ENCODE measurements at places on chromosomes 7 and 10. TPM values are rescaled to one million over a fixed set of nuclear protein-coding genes. Genes with fewer than 3 reads are reported as not detected.

Gene RELN
- total RNA-seq: under 0.01 TPM

Gene PHKG1
- total RNA-seq: 0.46 TPM

Gene TRDMT1
- 3.3 TPM for total RNA-seq

Gene SEMA3D
- total RNA-seq: 6.8 TPM

Gene CDNF
- 0.51 TPM for total RNA-seq

Gene CDC123
- total RNA-seq: 106 TPM

Gene AGBL3
- total RNA-seq: 0.89 TPM

Measured in smooth muscle cell of the umbilical artery (primary cell).